ENCODE measurements at places on chromosomes 1 and 21.
A peak's percentile ranks its signal among the peaks of the same experiment; 100 is the strongest.

- no peak for DNase-seq
Observed at GRCh38 chr1:110091381-110091780, 20.9 kb upstream of the UBL4B start.

DNA sequence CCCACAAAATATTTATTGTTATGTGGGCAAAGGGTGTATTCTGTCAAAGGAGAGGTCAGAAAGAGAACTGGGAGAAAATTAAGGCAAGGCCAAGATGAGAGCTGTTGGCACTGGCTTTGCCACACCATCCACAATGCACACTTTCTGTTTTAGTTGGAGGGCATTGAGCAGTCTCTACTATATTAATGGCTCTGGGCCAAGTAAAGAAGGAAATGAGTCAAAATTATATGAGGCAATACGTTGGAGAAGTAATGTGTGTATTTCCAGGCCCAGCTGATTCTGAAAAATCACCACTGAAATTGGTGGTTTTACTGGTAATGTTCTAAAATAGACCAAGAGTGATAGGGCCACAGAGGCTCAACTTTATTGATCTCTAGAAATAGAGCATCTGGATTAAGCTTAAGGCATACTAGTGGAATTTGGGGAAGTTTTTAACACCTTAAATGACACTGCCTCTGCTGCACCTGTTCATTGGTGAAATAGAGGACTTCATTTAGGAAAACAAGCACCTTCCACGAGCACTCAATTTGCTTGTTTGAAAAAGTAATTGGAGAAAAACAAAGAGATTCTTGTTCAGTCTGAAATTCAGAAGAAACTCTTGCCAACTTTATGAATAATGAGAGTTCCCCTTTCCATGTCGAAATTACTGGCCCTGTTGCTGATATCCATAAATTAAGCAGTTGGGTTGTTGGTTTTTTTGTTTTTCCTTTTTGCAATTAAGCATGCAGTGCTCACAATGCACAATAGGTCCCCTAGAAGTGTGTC lies 424.9 kb downstream of the ADGRL2 start:
- peak; percentile 77 for DNase-seq

DNA sequence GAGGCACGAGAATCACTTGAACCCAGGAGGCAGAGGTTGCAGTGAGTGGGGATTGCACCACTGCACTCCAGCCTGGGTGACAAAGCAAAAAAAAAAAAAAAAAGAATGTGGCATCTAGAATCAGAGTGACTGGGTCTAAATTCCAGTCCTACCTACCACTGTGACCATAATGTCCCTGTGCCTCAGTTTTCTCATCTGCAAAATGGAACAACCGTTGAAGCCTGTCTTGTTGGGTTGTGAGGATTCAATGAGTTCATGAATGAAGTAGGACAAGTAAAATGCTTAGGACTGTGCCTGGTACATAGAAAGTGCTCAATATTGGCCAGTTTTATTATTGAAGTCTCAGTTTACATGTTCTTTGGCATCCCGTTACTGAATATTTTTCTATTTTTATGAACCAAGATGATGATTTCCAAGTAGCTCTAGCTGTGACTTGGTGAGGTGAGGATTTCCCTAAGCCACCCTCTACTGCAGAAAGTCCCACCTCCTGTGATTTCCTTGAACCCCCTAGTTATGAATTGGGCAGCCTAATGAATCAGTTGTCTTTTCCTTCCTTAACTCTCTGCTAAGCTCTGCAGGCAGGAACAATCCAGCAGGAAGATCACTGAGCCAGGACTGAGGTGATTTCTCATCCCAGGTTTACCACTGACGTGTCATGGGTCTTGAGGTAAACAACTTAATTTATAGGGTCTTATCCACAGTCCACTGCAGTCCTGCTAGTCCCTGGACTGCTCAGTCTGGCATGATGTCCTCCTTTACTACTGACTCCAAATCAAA lies 18.9 kb upstream of the MEAF6 start:
- DNase-seq, result peak; percentile 28

GRCh38 chr1:226938903-226939437 lies 1.1 kb upstream of the COQ8A start:
- DNase-seq, result peak; percentile 48

DNA sequence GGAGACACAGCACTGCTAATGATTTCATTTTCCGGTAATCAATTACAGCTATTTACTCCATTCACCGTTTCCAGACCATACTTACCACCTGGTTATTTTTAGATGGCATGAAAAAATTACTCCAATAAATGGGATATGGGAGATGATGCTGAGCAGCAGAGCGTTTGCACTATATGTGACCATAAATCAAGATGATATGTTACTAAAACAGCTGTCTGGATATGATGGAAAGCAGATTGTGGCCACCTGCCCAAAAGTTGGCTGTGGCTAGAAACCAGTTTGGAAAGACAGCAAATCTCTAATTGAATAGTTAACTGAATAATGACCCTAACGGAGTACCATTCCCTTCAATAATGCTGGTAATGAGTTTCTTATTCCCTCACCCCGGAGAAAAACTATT lies 22.5 kb upstream of the KCTD3 start:
- DNase-seq, result no peak

DNA sequence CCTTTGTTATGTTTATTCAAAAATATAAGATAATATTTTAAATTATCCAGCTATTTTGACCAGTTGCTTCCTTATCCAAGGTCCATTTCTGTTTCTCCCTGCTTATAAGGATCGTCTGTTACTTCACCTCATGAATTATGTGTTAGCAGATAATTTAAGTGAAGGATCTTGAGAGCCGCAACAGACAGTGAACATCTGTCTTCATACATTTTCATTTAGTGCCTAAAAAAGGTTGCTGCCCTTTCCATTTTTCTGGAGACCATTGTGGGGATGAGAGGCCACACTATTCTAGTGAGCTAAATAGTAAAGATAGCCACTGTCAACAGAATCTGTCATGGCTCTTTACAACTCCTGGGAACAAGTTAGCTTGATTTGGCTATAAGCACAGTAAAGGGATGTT lies 154.0 kb downstream of the CLEC20A start:
- DNase-seq, result no peak

DNA sequence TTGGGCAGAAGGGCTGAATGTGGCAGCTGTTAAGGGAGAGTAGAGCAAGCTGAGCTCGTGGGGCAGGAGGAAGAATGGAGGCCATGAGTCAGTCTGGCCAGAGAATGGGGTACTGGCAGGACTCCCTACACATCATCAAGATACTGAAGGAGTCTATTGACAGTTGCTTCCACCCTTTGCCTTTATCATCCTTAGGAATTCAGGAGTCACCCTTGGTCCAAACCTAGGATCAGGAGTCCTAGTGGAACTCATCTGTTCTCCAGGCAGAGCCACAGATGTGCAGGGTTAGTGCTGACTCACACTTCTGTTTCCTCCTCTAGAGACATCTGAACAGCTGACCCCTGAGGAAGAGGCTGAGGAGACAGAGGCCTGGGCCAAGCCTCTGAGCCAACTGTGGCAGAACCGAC lies 18.7 kb upstream of the ST3GAL3 start:
- DNase-seq, result peak; percentile 80

- DNase-seq, result peak; percentile 92
Observed at GRCh38 chr1:27574871-27575831, 28.8 kb downstream of the AHDC1 start.

- DNase-seq, result peak; percentile 93
Observed at GRCh38 chr1:116380499-116381242, 7.6 kb downstream of the ATP1A1 start.

DNA sequence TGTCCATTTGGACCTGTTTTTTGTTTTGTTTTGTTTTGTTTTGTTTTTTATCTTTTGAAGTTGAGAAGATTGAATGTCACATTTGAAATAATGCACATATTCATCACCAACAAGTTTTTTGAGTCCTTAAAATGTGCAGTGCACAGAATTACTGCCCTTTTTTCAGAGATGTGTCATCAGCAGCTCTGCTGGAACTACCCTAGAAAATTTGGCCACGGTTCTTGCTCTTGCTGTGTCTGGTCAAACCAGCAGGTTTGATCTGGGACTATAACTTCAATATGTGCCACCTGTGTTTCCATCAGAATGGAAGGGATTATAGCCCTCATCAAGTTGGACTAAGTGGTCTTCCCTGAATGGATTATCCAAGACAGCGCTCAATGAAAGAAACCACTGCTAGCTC lies 24.1 kb upstream of the CNN3 start:
- DNase-seq, result no peak

- DNase-seq, result no peak
Observed at GRCh38 chr1:55833529-55834091, 618.4 kb upstream of the USP24 start.

DNA sequence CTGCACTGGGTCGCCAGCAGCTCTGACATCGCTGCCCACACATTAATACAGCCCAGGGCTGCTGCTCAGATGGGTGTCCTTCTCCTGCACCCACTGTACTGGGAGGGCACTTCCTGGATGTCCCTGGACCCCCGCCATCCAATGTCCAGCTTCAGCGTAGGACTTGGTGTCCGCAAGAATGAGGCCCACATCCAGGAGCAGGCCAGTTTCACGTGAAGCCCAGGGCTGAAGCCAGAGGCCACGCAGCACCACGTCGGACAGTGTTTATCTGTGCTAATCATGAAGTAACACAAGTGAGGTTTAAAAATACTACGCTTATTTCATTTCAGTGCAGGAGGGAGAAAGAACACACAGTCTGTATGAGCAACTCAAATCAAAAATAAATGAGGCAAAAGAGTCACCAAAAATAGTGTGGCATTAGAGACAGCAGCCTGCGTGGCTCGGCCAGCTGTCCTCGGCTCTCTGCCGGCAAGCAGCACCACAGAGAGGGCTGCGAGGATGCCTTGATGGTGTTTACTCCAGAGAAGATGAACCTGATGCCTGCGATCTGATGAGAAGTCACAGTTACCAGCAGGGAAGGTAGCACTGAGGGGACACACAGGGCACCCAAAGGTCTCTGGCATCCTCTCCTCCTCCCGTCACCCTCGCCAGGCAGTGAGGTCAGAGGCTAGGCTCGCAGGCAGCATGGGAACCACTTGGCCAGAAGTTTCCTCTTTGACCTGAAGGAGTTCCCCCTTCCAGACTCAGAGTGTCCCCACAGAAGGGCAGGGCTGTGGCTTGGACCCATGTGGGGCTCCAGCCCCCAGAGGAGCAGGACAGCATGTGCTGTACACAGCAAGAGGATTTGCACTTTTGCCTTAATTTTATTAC lies 22.1 kb upstream of the NPHP4 start:
- DNase-seq, result no peak
